ENCODE measurements at places on chromosomes 12 and 14.

- no peak for DNase-seq
Measured at GRCh38 chr12:88955531-88955930, 375.3 kb upstream of the KITLG start.

DNA sequence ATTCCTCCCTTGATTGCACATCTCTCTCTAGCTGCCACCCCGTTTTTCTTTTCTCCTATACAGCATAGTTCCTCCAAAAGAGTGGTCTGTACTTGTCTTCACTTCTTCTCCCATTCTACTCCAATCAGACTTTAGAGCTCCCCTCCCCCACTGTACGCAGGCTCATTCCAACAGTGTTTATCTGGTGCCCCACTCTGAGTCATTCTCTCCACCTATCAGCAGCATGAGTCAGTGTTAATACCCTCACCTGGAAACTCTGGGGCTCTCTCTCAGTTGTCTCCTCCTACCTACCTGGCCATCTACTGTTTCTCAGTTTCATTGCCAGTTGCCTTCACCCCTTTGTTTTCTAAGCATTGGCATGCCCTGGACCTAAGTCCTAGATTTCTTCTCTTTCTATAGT is 175.1 kb upstream of the ARHGAP5 start:
- no peak for DNase-seq

DNA sequence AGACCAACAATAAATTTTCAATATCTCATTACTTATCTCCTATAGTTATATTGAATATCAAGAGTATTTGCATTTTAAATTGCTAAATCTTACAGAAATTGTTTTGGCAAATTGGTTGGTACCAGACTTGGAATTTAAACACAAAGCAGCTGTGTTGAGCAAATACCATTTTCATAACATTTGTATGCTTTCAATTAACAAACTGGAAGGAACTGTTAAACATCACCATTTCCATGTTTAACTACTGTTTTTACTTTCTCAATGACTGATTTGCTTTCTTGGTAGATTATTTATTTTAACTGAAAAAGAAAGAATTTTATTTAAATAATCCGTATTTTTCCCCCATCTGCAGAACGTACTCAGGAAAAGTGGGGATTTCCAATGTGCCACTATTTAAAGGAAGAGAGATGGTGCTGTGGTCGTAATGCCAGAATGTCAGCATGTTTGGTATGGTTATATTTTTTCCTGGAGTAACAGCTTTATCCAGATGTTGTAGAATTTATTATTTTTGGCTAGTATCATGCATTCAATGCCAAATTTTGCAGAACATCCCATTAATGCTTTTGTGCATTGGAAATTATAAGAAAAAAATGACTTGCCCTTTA is 72.3 kb downstream of the METTL25 start:
- DNase-seq: no peak

GRCh38 chr12:53338017-53338416 is 1.9 kb upstream of the SP7 start:
- no peak for DNase-seq

- no peak for DNase-seq
Measured at GRCh38 chr14:46464341-46464740, 187.2 kb downstream of the RPL10L start.

DNA sequence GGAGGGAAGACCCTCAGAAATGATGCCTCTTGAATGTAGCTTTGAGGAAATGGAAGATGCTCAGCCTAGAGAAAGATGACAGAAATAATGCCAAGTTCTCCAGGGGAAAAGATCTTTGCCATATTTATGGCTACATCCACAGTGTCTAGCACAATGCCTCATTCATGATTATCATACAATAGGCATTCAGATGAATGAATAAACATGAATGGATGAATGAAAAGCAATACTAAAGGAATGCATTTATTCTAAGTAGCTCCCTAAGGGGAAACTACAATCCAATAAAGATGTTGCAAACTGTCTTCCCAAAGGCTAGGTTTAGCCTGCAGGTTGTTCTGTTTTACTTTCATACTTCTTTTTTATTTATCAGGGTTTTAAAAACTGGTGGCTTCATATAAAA is 12.0 kb downstream of the TMTC1 start:
- no peak for DNase-seq

DNA sequence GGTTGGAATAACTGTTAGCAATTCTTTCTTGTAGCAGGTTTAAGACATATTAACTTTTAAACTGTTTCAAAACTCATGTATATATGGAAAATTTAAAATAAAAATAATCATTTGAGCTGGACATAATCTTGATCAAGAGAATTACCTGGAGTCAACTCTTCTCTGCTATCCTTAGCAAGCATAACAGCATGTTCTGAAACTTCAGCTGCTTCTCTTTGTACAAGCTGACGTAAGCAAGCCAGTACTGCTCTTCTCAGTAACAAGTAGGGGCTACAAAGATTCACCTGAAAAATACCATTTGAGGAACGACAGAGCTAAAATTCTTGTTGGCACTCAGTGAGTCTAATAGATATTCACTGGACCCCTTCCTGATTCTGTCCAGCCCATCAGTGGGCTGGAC is 83.0 kb downstream of the HEATR5A start:
- DNase-seq: no peak

- no peak for DNase-seq
Measured at GRCh38 chr12:74535536-74535935, 2.1 kb upstream of the ATXN7L3B start.

GRCh38 chr12:76387614-76388013 is 39.4 kb upstream of the BBS10 start:
- DNase-seq: no peak

DNA sequence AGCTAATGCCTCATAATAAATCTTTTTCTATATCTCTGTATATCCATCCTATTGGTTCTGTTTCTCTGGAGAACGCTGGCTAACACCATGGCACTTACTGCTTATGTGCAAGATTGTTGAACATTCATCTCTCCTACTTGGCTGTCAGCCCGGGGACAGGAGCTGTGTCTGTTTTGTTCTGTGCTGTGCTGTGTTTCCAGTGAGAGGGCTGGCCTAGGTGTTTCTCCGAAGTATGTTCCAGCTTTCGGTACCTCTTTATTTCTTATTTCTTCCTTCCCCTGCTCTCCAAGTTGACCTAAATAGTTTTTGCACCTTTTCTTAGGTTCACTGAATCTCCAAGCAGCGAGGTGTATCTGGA is 18.8 kb upstream of the NR4A1 start:
- no peak for DNase-seq

- peak; percentile 79 for DNase-seq
Measured at GRCh38 chr12:6941782-6942181, 1.8 kb upstream of the RNU7-1 start.

DNA sequence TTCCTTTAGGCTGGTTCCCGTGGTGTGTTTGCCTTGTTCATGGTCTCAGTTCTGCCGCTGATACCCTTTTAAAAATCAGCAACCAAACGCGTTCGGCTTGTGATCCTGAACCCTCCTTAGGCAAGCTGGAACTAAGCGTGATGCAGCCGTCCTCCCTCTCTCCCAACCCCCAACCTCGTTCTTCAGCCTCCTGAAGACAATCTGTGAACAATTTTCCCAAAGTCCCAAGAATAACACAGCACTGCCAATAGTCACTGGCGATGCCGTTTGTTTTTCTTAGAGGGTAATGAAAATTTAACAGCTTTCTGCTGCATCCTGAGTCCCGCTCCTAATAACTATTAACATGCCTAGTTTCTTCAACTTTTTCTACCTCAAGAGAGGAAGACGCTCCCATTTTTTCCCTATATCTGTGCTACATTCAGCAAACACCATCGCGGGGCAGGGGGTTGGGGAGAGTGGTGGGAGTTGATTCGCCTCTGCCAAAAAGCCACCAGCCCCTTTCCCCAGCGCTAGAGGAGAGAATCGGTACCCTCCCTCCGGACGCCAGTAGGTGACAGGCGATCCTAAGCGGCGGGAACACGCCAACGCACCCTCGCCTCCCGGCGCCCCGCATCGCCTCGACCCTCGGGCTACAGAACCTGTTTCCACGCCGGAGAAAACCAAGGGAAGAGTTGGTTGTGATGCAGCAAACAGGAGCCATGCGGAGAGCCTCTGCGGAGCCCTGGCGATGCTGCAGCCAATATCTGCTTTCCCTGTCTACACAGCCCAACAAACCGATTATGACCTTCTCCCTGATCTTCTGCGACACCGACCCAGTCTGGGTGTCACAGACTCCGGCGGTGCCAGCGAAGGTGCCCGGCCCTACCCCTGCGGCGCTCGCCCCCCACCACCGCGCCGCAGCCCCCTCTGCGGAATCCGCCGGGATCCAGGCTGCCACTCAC is 752 bp downstream of the PRICKLE1 start:
- peak; percentile 79 for DNase-seq

GRCh38 chr14:92906823-92907222 is 16.1 kb upstream of the CHGA start:
- no peak for DNase-seq

All from spleen (tissue), 13 donors.